MCF 10A (cell line): ENCODE measurements at places on chromosomes 5 and 9. TPM values are rescaled to one million over a fixed set of nuclear protein-coding genes. Genes with fewer than 3 reads are reported as not detected.

DNA sequence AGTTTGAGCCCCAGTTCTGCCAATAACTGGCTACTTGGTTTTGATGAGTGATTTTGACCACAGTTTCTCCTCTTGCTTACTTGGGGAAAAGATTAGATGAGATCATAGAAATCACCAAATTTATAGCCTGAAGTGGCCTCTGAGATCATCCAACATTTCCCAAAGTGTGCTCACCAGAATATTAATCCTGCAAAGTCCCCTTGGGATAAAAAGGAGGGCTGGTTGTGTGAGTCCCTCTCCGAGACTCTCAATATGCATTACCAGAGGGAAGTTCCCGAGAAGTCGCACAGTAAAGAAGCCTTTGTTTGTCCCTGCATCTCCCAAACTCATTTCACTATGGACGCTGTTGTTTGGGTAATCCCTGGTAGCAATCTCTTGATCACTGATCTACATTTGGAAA lies 88.4 kb upstream of the ADRA1B start:
- DNase-seq: no peak

DNA sequence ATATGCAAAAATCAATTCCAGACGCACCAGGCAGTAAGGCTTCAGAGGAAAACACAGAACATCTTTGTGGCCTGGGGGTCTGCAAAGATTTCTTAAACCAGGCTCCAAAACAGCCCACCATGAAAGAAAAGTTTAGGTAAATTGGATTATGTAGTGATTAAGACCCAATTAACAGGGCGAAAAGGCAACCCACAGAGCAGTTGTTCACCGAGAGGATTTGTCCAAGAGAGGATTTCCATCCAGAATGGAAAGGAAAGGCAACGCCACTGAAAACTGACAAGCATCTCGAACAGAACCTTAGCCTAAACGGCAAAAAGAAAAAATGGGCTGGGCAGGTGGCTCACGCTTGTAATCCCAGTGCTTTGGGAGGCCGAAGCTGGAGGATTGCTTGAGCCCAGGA lies 37.4 kb downstream of the GLT6D1 start:
- DNase-seq: no peak

GRCh38 chr9:123084256-123084655 lies 50.8 kb downstream of the GPR21 start:
- DNase-seq: no peak

GARIN3 gene
- total RNA-seq: not detected in 2 replicates
